ENCODE measurements at places on chromosomes 11 and 22.

- DNase-seq = no peak
Measured at GRCh38 chr22:45966895-45967365, 10.0 kb downstream of the WNT7B start.

GRCh38 chr22:44595841-44596341, 97.9 kb upstream of the RTL6 start:
- DNase-seq = no peak

- DNase-seq = no peak
Measured at GRCh38 chr22:43861529-43861928, 784 bp downstream of the SULT4A1 start.

DNA sequence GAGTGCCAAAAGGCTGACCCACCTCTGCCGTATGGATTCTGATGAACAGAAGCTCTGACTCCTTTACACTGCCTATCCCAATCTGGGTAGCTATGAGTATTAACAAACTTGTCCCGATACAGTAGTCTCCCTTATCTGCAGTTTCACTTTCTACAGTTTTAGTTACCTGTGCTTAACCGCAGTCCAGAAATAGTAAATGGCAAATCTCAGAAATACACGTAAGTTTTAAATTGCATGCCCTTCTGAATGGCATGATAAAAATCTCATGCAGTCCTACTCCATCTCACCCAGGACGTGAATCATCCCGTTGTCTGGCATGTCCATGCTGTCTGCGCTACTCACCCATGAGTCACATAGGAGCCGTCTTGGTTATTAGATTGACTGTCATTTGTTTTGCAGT, 68.8 kb downstream of the SNX19 start:
- DNase-seq = no peak

DNA sequence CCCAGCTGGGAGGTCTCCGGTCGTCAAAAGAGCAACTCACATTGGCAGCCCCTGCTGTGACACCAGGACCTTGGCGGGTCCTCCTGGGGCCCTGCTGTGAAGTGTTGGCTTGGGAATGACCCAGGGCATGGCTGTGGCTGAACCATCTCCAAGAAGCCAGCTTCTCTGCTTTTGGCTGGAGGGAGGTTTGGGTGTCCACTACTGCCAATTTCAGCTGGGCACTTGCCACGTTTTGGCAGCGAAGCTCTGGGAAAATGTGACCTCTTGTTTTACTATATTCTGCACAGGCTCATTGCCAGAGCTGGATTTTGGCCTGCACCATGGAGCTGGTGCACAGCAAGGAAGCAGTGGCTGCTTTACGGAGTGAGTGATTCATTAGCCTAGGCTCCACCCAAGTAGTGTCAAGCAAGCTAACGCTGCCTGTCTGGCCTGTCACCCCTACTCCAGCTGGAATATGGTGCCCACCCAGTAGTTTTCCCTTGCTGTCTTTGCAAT, 24.3 kb upstream of the SMCO4 start:
- no peak for DNase-seq

- DNase-seq = no peak
Measured at GRCh38 chr11:17873586-17873985, 139.0 kb downstream of the KCNC1 start.

DNA sequence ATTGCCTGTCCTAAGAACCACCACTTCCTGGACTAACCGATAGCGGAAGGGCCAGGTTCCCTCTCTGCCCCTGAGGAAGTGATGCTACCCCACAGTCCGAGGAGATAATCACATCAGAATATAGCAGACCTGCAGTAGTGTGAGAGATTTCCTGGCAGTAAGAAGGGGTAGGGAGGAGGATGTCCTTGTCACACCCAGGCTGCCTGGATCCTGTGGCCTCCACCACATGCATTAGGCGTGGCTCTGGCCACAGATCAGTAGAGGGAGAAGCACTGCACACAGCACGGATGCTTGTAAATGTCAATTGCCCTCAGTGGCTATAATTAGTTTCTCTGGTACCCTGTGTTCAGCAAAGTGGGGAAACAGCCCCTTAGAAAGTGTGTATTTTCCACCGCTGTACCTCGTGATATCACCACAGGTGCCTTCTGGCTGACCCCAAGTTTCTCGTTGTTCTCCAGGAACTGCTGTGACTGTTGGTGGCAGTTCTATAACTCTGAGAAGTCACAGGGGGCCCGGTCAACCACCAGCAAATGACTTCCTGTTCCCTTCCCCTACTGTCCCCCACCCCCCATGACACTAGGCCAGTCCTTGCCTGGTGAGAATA, 61.8 kb downstream of the UBASH3B start:
- no peak for DNase-seq

- DNase-seq = no peak
Measured at GRCh38 chr22:21755851-21756284, 20.3 kb upstream of the YPEL1 start.

- DNase-seq = no peak
Measured at GRCh38 chr11:1165256-1166041, 7.7 kb downstream of the MUC5AC start.

GRCh38 chr11:108796551-108796950, 131.7 kb downstream of the DDX10 start:
- DNase-seq = no peak

- no peak for DNase-seq
Measured at GRCh38 chr22:37860796-37861421, 11.7 kb downstream of the EIF3L start.

- no peak for DNase-seq
Measured at GRCh38 chr22:36145881-36146280, 14.7 kb downstream of the APOL3 start.

GRCh38 chr11:101775033-101775432, 139.8 kb upstream of the CEP126 start:
- no peak for DNase-seq

DNA sequence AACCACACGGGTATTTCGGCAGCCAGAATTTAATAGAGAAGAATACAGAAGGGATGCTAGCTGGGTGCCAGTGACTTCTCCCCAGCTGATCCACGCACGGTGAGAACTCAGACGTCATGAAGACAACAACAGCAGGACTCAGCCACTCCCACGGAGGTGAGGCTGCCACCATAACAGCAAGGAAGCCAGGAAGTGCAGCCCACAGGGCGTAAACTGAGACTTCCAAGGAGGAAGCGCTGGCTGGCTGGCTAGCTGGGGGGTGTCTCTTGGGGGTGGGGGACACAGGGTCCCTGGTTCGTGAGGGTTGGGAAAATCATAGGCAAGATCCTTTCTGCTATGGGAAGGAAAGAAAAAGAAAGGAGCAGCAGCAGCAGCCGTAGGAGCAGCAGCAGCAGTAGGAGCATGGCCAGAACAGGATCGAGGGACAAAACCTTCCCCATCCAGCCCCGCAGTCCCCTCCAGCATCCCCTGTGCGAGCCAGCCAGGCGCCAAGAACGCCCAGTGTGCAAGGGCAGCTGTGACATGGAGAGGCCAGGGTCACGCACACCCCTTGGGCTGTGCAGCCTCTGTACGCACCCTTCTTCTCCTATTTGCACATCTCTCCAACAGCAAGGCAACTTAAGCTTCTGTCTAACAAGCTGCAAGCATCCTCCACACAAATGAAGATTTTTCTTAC, 49.6 kb upstream of the SHANK2 start:
- no peak for DNase-seq

GRCh38 chr11:112967082-112967481, 5.9 kb downstream of the NCAM1 start:
- DNase-seq = no peak

DNA sequence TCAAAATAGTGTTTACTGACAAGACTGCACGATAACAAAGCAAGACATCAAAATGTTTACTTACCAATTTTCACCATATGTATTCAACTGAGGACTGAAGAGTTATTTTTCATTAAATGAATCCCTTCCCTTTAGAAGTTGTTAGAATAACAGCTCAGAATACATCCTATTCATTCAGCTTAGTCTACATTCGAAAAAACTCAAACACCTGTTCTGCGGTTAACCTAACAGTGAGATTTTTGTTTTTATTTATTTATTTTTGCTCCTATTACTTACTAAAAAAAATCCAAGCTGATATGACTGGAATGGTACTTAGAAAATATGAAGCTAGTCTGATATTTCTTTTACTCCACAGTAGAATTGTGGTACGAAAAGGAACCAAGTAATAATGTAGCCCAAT, 10.0 kb downstream of the KCNA4 start:
- no peak for DNase-seq

- no peak for DNase-seq
Measured at GRCh38 chr22:26956371-26956770, 299.0 kb downstream of the MIAT start.

- no peak for DNase-seq
Measured at GRCh38 chr11:40037005-40037404, 1422.4 kb downstream of the LRRC4C start.

GRCh38 chr11:33567004-33567403, 133.6 kb downstream of the C11orf91 start:
- DNase-seq = no peak

DNA sequence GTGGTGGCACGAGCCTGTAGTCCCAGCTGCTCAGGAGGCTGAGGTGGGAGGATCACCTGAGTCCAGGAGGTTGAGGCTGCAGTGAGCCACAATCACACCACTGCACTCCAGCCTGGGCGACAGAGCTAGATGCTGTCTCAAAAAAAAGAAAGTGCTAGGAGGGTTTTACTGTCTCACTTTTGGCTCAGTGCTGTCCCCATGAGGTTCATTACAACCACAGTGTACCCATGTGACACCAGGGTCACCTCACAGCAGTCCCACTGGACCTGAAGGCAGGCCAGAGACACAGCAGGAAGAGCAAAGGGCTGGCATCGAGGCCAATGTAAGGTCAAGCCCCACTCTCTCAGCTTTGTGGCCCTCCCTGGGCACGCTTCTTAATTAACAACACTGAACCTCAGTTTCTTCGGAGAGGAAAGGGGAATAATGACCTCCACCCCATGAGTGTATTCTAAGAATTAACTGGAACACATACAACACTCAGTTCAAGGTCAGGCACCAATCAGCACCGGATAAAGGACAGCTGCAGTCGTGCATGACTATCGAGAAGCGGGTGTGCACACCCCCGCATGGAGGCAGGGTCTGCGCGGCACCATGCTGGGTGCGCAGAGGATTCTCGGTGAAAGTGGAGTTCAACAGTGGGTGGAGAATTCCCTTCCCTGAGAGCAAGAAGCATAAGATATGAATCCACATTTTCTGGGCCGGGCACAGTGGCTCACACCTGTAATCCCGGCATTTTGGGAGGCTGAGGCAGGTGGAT, 30.9 kb upstream of the BAIAP2L2 start:
- no peak for DNase-seq

DNA sequence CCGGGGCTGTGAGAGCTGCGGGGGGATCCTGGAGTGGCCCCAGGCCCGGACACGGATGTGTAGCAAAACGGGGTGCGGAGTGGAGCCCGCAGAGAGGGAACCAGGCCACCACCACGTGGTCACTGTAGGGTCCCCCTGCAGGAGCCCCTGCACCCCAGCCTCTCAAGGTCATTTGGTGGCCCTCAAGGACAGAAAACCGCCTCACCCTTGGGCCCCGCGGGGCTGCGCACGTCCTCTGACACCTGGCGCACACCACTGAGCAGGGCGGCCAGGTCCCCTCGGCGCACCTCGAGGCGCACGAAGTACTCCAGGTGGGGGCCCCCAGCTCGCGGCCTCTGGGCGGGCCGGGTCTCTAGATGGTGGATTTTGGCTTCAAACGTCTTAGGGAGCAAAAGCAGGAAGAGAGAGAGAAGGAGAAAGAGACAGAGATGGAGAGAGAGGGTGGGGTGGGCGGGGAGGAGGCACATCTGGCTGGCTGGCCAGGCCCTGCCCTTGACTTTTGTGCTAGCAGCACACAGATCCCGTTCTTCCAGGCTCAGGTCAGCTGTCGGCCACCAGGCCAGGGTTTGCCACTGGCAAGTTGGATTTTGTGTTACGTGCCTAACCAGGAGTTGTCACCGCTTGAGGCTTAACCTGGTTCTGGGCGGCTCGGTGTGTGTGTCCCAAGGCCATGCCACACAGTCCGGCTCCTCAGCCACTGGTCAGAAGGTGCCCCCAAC, 3.2 kb downstream of the TH start:
- no peak for DNase-seq

DNA sequence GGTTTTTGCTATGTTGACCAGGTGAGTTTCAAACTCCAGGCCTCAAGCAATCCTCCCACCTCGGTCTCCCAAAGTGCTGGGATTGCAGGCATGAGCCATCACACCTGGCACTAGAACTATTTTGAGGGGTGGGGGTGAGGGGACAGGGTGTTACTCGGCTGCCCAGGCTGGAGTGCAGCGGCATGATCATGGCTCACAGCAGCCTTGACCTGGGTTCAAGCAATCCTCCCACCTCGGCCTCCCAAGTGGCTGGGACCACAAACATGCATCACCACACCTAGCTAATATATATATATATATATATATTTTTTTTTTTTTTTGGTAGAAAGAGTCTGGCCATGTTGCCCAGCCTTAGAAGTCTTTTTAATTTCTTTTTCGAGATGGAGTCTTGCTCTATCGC, 17.1 kb upstream of the IFITM3 start:
- DNase-seq = no peak

DNA sequence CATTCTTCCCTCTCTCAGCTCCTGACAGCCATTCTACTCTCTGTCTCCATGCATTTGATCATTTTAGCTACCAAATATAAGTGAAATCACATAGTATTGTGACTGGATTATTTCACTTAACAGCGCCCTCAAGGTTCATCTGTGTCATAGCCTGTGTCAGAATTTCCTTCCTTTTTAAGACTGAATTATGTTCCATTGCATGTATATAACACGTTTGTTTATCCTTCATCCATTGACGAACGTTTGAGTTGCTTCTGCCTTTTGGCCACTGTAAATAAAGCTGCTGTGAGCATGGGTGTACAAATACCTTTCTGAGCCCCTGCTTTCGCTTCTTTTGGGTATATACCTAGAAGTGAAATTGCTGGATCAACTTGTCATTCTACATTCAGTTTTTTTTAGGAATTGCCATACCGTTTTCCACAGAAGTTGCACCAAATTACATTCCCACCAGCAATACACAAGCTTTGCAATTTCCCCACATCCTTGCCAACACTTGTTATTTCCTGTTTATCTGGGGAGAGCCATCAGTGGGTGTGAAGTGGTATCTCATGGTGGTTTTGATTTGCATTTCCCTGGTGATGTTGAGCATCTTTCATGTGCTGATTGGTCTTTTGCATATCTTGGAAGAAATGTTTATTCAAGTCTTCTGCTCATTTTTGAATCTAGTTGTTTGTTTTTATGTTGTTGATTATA, 17.5 kb downstream of the GLB1L2 start:
- no peak for DNase-seq

DNA sequence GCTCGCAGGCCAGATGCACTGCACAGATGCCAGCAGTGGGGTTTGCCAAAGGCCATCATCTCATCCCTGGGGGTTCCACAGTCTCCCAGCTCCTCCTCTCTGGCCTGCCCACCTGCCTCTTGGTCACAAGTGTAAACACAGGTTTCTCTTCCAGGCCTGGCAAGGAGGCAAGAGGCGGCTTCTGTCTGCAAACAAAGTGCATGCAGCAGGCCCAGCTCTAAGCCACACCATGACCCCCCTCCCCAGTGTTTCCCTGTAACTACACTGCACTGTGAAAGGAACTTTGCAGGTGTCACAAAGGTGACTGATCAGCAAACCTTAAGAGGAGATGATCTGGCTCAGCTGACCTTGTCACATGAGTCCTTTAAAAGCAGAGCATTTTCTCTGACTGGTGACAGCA, 26.2 kb upstream of the SHISAL1 start:
- DNase-seq = no peak
